ENCODE measurements at places on chromosomes 6 and 20. TPM values are rescaled to one million over a fixed set of nuclear protein-coding genes. Genes with fewer than 3 reads are reported as not detected.

- DNase-seq, result no peak
Measured at GRCh38 chr6:151166180-151166579, 73.6 kb upstream of the AKAP12 start.

DNA sequence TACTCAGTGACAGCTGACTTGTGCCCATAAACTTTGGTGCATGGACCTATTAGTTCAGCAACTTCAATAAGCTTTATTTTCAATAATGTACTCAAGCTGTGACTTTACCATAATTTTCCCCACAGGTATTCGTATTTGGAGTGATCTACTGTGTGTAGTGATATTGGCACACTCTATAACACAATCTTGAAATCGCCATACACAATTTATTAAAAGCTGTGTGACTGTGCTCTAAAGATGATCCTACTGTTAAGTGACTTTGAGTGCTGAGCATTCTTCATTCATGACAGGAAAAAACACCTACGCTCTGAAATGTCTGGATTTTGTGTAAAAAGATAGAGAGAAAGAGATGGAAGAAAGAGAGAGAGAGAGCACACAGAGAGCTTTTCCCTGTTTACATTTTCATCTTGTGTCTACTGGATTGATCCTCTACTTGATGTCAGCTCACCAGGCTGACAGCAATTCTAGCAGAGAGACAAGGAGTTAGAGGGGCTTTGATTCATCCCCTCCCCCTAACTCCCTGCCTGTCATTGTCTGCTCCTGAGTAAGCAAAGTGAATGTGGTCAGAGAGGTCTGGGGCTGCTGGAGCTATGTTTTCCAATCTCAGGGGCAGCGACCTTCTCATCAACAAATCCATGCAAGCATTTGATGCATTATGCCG lies 538.7 kb upstream of the POU3F2 start:
- DNase-seq, result no peak

DNA sequence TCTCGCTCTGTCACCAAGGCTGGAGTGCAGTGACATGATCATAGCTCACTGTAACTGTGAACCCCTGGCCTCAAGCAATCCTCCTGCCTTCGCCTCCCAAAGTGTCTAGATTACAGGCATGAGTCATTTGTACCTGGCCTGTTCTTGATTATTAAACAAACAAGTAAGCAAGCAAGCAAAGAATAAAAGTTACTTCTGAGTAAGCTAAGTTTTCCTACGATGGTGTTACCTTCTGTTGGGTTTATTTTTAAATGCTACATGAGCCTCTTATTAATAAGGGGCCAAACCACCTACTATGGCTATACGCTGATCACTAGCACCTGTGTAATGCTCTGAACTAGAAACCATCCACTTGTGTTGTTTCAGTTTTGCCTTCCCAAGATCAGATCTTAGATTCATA lies 50.8 kb downstream of the IL22RA2 start:
- DNase-seq, result no peak

DNA sequence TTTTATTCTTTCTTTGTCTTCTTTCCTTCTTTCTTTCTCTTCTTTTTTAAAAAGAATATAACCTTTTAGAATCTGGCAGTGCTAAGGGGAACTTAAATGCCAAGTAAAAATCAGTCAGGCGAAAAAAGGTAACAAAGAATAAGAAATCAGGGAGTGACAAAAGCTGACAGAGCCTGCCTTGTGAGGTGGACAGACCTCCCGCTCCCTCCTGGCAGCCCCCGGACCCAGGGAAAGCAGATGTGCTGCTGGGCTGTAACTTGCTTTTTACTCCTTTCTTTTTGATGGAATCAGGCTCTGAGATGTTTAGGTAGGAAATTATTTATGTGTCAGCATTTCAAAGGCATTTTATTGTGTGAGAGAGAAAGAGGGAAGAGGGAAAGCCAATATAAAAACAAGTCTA lies 95.5 kb upstream of the TRAF3IP2 start:
- DNase-seq, result no peak

DNA sequence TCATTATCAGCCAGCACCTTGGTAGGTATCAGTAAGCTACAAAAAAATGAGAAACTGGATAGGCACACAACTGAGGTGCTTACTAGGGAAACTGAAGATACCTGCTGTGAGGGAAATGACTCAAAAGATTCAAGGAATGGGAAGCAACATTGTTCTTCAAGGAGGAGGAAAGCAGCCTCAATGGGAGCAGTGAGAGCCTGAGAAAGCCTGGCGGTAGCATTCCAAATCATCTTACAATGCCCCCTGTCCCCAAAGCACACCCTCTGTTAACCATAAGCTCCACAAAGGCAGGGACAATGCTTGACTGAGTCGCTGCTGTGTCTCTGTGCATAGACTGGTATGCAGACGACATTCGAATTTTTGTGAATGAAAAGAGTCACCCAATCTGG lies 10.6 kb downstream of the PKHD1 start:
- DNase-seq, result no peak

DNA sequence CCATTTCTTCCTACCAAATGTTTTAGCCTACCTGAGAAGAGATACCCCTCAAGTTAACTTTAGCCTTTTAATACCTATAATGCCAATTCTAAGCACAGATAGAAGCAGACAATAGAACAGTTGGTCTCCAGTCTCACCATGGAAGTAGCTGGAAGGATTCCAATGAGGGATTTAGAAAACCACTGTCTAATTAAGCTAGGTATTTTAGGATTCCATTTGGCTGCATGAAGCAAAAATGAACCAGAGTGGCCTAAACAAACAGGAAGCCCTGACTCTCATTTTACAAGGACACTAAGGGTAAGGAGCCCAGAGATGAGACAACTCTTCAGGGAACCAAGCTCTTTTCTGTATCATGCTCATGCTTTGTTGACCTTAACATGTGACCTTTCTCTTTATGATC lies 199.2 kb downstream of the ALDH8A1 start:
- no peak for DNase-seq

DNA sequence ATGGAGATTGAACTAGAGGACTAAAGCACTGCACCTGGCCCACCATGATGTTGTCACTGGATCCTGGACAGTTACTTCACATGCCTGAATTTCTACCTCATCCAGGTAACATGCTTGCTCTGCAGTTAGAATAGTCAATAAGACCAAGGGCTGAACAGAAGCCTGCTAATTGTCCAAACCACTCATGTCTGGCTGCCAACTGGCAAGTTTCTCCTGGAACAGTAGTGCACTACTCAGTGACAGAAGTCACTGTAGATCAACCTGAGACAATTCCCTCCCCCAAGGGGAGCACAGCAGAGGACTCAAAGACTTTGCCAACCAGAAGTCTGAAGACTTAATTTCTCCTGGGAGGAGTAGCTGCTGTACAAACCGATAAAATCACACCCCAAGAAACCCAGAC lies 454.6 kb upstream of the MARCKS start:
- DNase-seq, result no peak

DNA sequence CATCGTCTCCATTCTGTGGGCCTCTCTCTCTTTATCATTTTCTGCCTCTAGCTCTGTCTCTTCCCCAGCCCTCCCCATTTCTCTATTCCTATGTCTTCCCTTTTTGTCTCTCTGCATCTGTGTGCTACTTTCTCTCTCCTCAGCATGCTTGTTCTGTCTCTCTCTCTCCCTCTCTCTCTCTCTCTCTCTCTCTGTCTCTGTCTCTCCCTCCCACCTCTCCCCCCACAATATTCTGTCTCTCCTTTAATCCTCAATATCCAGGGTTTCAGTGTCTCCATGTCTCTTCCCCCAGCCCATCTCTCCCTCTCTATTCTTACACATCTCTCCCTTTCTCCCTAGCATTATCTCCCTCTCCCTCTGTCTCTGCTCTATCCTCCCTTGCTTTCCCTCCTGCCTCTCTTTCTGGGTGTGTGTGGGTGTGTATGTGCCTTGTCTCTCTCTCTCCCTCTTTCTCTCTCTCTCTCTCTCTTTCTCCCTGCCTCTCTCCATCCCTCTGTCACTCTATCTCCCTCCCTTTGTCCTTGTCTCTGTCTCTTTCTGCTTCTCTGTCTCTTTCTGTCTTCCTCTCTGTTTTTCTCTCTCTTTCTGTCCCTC lies 76.9 kb upstream of the SIRPA start:
- no peak for DNase-seq

GRCh38 chr6:106324726-106325335 lies 729 bp downstream of the ATG5 start:
- DNase-seq, result no peak

DNA sequence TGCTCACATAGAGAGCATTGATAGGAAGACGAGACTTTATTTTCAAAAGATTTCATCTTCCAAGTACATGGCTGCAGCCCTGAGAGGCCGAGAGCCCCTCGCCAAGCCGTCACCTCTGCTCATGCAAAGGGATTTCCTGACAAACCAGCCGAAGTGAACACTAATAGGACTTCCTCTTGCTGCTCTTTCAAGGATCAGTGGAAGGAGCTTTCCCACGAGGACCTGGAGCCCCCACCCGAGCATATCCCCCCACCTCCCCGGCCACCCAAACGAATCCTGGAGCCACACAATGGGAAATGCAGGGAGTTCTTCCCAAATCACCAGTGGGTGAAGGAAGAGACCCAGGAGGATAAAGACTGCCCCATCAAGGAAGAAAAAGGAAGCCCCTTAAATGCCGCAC lies 69.3 kb downstream of the PTPN1 start:
- DNase-seq, result no peak

GRCh38 chr6:166687879-166688205 lies 60.8 kb upstream of the RPS6KA2 start:
- no peak for DNase-seq

DNA sequence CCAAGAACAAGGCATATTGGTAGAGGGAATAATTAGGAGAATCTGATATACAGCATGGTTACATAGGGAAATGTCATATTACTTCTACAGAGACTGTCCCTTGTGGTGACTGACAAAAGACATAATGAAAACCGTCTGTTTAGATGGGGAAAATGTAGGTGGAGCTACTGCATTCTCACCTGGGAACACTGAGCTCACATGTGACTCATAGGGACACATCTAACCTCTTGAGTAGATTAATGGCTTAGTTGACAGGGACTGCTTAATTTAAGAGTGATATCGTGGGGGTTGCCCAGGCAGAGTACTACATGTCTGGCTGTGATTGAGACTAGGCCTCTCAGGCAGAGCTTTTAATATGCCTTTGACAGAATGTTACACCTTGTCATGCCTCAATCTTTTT lies 235.3 kb upstream of the ZFP64 start:
- DNase-seq, result no peak

DNA sequence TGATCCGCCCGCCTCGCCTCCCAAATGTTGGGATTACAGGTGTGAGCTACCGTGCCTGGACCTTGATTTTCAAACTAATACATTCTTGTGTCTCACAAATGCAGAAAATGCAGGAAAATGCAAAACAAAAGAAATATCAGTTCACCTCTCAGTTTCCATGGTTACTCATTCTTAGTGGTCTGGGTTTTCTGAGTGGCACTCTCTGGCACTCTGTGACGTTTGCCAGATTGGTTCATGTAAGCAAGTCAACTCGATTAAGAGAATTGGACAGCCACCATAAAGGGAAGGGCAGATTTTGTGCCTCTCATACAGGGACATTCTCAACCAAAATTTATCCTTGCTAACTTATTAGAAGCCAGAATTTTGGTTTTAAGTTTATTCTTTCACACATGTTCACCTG lies 8.6 kb downstream of the CMTR1 start:
- DNase-seq, result no peak

GRCh38 chr20:9270831-9271230 lies 201.9 kb downstream of the PLCB4 start:
- DNase-seq, result no peak

- no peak for DNase-seq
Measured at GRCh38 chr6:34154668-34155447, 9.0 kb upstream of the GRM4 start.

DNA sequence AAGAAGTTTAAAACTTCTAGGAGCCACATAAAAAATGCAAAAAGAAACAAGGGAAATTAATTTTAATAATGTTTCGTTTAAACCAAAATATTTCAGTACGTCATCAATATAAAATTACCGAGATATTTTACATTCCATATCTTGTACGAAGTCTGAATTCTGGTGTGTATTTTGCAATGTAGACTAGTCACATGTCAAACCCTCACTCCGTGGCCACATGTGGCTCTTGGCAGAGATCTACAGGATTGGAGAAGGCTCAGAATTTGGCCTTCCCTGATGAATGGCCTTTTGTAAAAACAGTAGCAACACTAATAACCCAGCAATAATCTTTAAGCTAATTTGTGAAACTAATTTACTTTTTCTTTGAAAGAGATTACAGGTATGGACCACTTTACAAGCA lies 217.1 kb downstream of the PRL start:
- DNase-seq, result no peak

DNA sequence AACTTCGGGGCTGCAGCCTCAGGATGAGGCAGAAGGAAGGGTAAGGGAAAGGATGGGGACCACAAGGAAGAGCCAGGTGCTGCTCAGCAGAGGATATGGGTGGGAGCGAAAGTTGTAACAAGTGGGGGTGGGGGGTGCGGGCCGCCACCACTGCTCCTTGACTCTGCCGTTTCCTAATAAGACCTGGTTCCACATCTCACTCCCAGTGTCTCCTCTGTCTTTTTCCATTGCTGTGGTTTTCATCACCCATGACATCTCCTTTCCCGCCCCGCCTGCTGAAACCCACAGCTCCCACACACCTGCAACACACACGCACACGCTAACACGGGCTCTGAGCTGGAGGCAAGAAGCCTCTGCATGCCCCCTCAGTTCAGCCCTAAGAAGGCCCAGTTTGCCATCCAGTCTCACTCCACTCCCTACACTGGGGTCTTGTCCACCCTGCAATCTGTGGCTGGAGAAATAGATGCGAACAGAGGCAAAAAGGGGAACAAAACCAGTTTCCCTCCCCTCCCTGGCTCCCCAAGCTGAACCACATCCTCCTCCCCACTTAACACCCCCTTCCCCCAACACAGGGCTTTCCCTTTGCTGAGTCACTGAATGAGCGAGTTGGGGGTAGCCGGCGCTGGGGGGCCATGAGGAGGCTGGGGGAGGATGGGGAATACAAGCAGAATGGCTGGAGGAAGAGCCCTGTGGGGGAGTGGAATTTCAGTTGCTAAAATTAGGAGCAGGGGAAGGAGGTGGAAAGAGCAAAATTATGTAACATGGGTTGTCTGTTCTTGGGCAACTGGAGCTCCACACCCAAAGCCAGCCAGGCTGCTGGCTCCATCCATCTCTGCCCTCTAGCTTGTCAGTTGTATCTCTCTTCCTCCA lies 11.5 kb downstream of the NFKBIL1 start:
- no peak for DNase-seq

- no peak for DNase-seq
Measured at GRCh38 chr20:42338294-42339201, 720.4 kb upstream of the CHD6 start.

The CSNK2A1 gene
- total RNA-seq, result 115 TPM

The TMEM74B gene
- 0.76 TPM for total RNA-seq

The TPD52L1 gene
- 5.1 TPM for total RNA-seq

The RNF146 gene
- total RNA-seq, result 36.7 TPM

The TRERF1 gene
- 2.5 TPM for total RNA-seq

The PHACTR3 gene
- total RNA-seq, result not detected

The CDS2 gene
- total RNA-seq, result 39.3 TPM

The LCA5 gene
- 3.3 TPM for total RNA-seq

The ZNF341 gene
- 4.3 TPM for total RNA-seq

The CRIP3 gene
- not detected for total RNA-seq

The EYS gene
- not detected for total RNA-seq

The GINS1 gene
- total RNA-seq, result 3.1 TPM

The RUNX2 gene
- 4.3 TPM for total RNA-seq

The LAMA2 gene
- total RNA-seq, result 0.58 TPM

Measured in glomerular endothelial cell (primary cell).